ENCODE measurements at places on chromosomes 5 and 9. TPM values are rescaled to one million over a fixed set of nuclear protein-coding genes. Genes with fewer than 3 reads are reported as not detected.

C5orf52 gene
- total RNA-seq = not detected

ZNF454 gene
- total RNA-seq = 2.6 TPM

IL5 gene
- not detected for total RNA-seq

DNA sequence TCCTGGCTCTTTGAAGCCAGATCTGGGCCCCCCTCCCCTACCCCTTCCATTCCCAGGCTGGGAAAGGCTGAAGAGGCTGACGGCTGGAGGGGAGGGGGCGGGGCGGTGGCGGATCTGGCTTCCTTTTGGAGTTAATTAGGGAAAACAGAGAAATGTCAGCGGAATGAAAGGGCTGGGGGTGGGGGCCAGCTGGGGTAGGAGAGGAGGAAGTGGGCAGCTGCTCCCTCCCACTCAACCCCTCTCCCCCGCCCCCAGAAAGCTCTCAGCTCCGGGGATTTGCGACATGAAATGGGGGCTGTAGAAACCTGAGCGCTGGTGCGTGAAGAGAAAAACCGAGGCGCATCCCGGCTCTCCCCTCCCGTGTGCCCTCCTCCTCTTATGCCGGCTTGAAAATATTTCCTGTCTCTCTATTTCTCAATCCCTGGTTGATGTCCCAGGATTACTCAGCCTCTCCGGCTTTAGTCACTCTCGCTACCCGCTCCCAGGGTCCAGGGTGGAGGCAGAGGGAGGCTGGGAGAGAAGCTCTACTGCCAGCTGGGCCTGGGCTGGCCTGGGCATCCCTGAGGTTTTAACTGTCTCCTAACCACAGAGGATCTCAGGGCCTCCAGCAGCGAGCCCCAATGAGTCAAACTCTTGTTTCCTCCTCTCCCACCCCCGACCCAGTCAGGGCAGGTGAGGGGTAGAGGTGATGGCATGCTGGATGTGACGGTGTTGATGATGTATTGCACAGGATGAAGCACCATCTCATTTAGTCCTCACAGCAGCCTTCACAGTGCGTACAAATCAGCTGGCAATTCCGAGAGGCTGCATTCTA, 20.1 kb downstream of the PCDHGC5 start:
- H3K4me3 ChIP-seq = peak overlapping the region; percentile 32
- peaks cover 37% of the 10 kb centered on the region for H3K36me3 ChIP-seq
- H3K27me3 ChIP-seq = no peaks in the 10 kb centered on the region
- H3K27ac ChIP-seq = peak overlapping the region; percentile 76

KIAA1958 gene
- 14.1 TPM for total RNA-seq

GRCh38 chr5:22023784-22024183, 829.4 kb downstream of the CDH12 start:
- DNase-seq = no peak
- H3K4me3 ChIP-seq = no peak overlapping the region
- H3K27ac ChIP-seq = no peak overlapping the region
- H3K4me1 ChIP-seq = no peaks in the 10 kb centered on the region
- no peaks in the 10 kb centered on the region for H3K36me3 ChIP-seq
- no peaks in the 10 kb centered on the region for H3K27me3 ChIP-seq

- H3K27me3 ChIP-seq = no peaks in the 10 kb centered on the region
- H3K4me3 ChIP-seq = no peak overlapping the region
- DNase-seq = no peak
- H3K4me1 ChIP-seq = no peaks in the 10 kb centered on the region
- no peaks in the 10 kb centered on the region for H3K36me3 ChIP-seq
- H3K27ac ChIP-seq = no peak overlapping the region
These were observed 433.1 kb downstream of the CHSY3 start for GRCh38 chr5:130337179-130337888.

- DNase-seq = no peak
- H3K36me3 ChIP-seq = no peaks in the 10 kb centered on the region
- no peak overlapping the region for H3K4me3 ChIP-seq
- no peaks in the 10 kb centered on the region for H3K27me3 ChIP-seq
- H3K4me1 ChIP-seq = no peaks in the 10 kb centered on the region
These were observed 24.2 kb upstream of the CKMT2 start for GRCh38 chr5:81208904-81209303.

DNA sequence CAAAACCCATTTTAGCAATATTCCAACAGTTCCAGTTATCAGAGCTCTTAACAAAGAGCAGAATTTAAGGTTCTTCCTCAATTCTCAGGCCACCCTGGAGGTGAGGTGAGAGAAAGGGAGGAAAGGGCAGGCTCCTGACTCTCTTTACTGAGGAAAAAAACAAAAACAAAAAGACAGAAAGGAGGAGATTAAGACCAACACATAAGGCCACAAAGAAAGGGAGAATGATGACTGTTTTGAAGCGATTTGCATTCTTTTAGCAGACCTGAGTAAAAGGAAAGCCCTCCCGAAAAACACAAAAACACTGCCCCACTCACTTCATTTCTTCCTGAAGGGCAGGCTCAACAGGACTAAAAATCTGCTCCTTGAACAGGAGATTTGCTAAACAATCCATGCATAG, 300.5 kb downstream of the ARL15 start:
- no peak overlapping the region for H3K27ac ChIP-seq
- H3K36me3 ChIP-seq = no peaks in the 10 kb centered on the region
- no peak for DNase-seq
- no peaks in the 10 kb centered on the region for H3K27me3 ChIP-seq
- no peak overlapping the region for H3K4me3 ChIP-seq

DNA sequence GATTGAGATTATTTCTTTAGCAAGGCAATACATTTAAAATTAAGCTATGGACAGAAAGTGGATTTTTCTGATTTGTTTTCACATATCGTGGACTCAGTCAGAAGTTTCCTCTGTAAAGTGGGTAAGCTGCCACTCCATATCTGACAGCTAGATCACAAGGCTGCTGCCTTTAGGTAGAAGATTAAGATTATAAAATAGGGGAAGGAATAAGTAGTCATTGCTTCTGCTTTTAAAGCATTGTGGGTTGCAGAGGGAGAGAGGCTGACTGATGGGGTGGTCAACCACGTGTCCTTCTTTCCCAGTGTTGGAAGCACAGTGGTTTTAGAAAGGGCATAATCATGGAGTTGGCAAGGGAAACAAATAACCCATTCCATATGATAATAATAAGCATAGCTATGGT, 74.3 kb upstream of the MOCS2 start:
- no peaks in the 10 kb centered on the region for H3K36me3 ChIP-seq
- no peaks in the 10 kb centered on the region for H3K4me1 ChIP-seq
- no peaks in the 10 kb centered on the region for H3K27me3 ChIP-seq
- no peak for DNase-seq
- H3K27ac ChIP-seq = no peak overlapping the region

LTC4S gene
- total RNA-seq = 20.1 TPM
